ENCODE measurements at places on chromosomes 1 and 21.

DNA sequence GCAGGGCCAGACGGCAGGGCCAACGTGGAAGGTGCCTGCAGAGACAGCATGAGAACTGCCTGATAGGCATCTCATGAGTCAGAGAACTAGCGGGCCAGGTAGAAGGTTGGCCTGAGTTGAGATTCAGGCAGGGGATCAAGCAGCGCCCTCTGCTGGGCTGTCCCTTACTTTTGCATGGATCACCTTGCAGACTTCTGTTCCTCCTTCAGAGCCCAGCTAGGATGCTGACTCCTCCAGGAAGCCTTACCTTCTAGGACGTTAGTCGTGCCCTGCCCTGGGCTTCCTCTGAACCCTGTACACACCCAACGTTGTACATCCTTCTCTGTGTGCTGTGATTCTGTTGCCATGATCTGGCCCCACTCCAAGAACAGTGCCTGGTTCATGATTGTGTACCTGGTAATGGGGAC, 231.3 kb upstream of the VAMP3 start:
- H3K27me3 ChIP-seq, result no peaks in the 10 kb centered on the region
- H3K4me1 ChIP-seq, result no peaks in the 10 kb centered on the region
- no peak overlapping the region for H3K4me3 ChIP-seq

DNA sequence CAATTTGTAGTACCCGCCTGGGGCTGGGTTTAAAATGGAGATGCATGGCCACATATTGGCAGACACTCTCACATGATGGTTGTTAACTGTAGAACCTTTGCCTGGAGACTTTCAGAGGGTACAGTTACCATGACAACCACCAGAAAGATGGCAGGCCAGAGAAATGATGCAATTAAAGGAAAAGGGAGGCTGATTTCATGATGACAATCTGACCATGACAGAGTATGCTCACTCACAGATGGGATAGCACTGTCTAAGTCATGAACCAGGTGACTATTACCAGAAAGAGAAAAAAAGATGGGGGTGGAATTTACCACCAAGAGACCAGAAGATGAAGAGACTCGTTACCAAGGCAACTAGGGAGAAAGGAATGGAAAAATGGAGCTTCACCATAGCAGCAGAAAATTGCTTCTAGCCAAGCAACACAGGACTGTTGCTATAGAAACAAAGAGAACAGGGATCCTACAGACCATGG, 3.5 kb upstream of the TRIT1 start:
- H3K27me3 ChIP-seq, result no peaks in the 10 kb centered on the region
- no peak overlapping the region for H3K4me3 ChIP-seq
- no peak overlapping the region for H3K27ac ChIP-seq
- H3K36me3 ChIP-seq, result no peaks in the 10 kb centered on the region
- DNase-seq, result no peak

DNA sequence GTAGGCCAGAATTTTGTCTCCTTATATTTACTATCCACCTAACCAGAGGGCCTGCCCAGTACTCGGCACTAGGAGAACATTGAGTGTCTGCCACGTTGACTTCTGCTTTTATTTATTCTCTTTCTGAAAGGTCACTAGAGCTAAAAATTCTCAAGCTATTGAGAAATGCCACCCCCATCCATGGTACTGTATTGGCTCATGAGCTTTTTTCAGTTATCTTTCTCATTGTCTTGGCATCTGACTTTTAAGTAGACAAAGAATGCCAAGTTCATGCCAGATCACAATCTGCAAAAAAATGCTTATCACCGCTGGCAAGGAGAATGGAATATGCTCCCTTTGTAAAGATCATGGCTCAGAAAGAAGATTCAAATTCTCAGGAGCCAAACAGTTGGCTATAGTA, 49.8 kb upstream of the MROH9 start:
- no peak for DNase-seq
- H3K27me3 ChIP-seq, result no peaks in the 10 kb centered on the region
- no peaks in the 10 kb centered on the region for H3K36me3 ChIP-seq
- H3K27ac ChIP-seq, result no peak overlapping the region
- H3K4me1 ChIP-seq, result no peaks in the 10 kb centered on the region

DNA sequence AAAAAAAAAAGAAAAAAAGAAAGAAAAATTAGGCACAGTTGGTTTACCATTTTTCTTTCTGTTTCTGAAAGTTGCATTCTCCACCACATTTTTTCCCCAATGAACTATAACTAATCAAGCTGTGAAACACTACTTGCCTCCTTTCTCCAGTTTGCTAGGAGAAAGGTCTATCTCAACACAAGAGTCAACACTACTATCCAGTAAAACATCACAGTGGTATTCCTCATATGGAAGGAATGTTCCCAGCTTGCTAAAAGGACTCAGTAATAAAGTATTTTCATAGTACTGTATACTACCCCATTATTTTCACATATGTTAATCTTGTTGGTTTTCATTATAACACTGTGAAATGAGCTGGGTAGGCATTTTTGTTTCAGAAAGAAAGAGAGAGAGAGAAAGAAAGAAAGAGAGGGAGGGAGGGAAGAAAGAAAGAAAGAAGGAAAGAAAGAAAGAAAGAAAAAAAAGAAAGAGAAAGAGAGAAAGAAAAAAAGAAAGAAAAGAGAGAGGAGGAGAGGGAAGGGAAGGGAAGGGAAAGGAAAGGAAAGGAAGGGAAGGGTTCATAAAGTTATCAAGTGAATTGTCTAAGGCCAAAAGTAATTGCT, 7.9 kb downstream of the PTGER3 start:
- DNase-seq, result no peak
- H3K27ac ChIP-seq, result no peak overlapping the region
- no peaks in the 10 kb centered on the region for H3K36me3 ChIP-seq
- H3K27me3 ChIP-seq, result no peaks in the 10 kb centered on the region

DNA sequence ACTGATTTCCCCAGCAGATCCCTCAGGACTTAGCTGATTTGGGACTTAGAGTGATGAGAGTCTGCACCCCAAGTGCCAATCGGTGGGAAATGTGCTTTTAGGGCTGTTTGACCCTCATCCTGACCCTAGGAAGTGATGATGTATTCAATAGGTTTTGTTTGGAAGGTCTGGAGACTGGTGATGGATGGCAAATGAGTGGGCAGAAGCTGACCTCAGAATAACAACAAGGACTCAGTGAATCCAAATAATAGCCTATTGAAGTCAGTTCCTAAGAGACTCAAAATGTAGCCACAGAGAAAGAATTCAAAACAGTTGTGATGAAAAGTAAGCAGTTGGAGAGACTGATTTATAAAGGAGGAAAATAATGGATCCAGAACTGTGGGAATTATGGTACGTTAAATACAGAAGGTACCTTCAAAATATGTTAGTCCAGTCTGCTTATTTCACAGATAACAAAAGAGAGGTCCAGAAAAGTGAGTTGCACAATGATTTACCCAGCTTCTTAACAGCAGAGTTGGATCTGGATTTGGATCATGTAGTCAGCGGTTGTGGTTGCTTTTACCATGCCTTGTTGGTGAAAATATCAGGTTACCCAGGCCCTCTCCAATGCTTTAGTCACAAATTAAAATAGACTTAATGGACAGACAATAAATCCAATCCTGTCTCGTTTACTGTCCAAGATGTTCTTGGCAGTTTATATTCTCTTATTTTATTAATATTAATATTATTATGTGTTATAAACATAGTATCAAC, 123.0 kb upstream of the PTBP2 start:
- no peaks in the 10 kb centered on the region for H3K27me3 ChIP-seq
- H3K27ac ChIP-seq, result no peak overlapping the region
- no peaks in the 10 kb centered on the region for H3K36me3 ChIP-seq
- H3K4me3 ChIP-seq, result no peak overlapping the region

- H3K4me1 ChIP-seq, result no peaks in the 10 kb centered on the region
- H3K4me3 ChIP-seq, result no peak overlapping the region
- DNase-seq, result no peak
- no peak overlapping the region for H3K27ac ChIP-seq
- no peaks in the 10 kb centered on the region for H3K36me3 ChIP-seq
Measured at GRCh38 chr1:219313961-219314360, 140.3 kb downstream of the LYPLAL1 start.

DNA sequence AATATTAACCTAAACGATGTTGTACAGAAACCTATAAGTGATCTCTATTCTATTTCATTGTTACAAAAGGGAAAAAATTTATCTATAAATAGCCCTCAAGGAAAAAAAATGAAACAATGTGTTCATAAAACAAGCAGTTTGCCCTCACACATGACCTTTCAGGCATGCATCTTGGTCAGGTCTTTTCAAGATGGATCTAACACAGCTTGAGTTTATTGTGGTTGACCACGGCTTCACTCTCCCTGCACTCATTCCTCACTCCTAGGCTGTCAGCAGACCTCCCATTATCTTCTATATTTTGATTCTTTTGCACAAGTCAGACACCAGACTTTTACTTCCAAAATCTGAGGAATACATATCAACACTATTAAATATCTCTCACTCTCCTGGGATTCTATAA, 544.3 kb downstream of the KCNT2 start:
- H3K4me1 ChIP-seq, result no peaks in the 10 kb centered on the region
- no peak for DNase-seq
- no peaks in the 10 kb centered on the region for H3K36me3 ChIP-seq

- H3K27me3 ChIP-seq, result no peaks in the 10 kb centered on the region
- H3K4me1 ChIP-seq, result peaks cover 14% of the 10 kb centered on the region
- H3K36me3 ChIP-seq, result no peaks in the 10 kb centered on the region
- H3K4me3 ChIP-seq, result no peak overlapping the region
- DNase-seq, result no peak
Measured at GRCh38 chr1:19309123-19309813, 2.7 kb downstream of the AKR7A2 start.

All from ovary (tissue), 10 donors.